ENCODE measurements at places on chromosomes 3 and 15. TPM values are rescaled to one million over a fixed set of nuclear protein-coding genes. Genes with fewer than 3 reads are reported as not detected.

DNA sequence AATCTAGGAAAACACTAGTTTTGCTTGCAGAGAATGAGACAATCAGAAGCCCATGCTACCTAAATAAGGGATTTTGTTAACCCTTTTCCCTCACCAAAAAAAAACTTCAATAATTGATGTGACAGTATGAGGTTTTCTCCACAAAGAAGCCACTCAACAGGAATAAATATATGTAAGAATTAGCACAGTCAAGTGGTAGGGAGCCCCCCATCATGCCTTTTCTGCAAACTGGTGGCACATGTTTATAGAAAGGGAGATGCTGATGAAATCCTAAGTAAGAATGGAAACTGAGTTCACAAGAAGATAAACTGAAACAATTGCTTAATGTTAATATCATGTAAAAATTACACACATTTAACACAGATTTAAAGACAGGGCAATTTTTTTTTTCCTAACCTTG lies 51.0 kb downstream of the PHC3 start:
- no peak for DNase-seq

DNA sequence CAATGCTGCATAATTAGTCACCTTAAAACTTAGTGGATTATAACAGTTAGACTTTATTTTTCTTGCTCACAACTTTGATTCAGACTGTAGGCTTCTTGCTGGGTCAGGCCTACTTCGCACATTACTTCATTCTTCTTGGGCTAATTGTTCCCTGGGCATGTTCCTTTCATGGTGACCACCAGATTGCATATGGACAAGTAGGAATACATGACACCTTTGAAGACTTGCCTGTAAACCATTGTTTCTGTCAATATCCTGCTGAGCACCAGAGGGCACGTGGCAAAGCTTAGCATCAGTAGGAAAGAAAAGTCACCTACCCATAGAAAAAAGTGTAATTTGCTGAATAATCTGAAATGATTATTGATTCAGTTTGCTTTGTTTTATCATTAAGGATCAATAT lies 54.3 kb upstream of the ROBO1 start:
- DNase-seq = no peak

GRCh38 chr3:103614719-103615118 lies 1179.9 kb downstream of the ZPLD1 start:
- no peak for DNase-seq

GRCh38 chr3:141877911-141878310 lies 1.5 kb downstream of the ATP1B3 start:
- DNase-seq = peak; percentile 53

GRCh38 chr3:13811614-13812013 lies 68.3 kb downstream of the WNT7A start:
- DNase-seq = no peak

GRCh38 chr15:75223688-75224087 lies 22.0 kb downstream of the C15orf39 start:
- DNase-seq = no peak

Gene RBMS3
- 9.9 TPM for total RNA-seq

DNA sequence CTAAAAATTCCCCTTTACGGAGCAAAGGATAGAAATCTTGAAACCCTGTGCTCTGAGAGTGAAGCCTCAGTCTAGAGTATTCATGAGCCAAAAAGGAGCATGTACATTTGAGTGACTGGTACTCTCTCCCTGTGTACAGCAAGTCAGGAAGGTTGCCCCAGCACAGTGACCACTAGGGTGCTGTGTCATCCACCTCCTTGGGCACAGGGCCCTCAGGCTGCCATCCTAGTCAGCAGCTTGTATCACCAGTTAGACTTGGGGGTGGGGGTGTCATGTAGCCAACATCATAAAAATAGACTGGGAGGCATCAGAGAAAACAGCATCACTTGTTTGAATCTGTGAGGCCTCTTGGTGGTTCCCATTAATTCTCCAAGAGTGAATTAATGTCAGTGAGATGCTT lies 12.0 kb downstream of the NME9 start:
- peak; percentile 23 for DNase-seq

GRCh38 chr3:118478706-118479276 lies 555.9 kb downstream of the IGSF11 start:
- peak; percentile 54 for DNase-seq

DNA sequence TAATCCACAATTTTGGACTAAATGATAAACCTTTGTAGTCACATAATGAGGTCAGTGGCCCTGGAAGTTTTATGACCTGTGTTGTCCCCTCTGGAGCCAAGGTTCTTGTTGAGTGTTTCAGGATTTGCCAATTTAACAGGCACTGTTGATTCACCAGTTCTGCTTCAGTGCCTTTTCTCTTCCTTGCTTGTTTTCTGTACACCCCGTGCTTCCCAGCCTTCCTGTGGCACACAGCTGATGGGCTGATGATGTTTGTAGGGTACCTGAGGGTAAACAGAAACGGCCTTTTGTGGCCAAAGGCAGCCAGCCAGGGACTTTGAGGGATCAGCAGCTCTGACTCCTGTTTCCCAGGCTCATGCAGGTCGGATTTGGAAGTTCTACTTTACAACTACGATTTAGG lies 13.3 kb downstream of the GYG1 start:
- DNase-seq = no peak

DNA sequence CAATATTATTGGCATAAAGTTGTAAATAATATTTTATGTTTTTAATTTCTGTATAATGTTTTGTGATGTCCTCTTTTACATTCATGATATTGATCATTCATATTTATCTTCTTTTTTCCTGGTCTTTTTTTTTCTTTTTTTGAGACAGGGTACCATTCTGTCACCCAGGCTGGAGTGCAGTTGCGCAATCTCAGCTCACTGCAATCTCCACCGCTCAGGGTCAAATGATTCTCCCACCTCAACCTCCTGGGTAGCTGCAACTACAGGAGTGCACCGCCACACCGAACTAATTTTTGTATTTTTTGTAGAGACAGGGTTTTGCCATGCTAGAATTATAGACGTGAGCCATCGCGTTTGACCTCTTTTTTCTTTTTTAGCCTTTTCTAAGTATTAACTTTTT lies 52.9 kb downstream of the USF3 start:
- DNase-seq = no peak

Gene PRSS50
- not detected for total RNA-seq

Gene SNUPN
- total RNA-seq = 39.4 TPM
